ENCODE measurements at places on chromosomes 5 and 9.

DNA sequence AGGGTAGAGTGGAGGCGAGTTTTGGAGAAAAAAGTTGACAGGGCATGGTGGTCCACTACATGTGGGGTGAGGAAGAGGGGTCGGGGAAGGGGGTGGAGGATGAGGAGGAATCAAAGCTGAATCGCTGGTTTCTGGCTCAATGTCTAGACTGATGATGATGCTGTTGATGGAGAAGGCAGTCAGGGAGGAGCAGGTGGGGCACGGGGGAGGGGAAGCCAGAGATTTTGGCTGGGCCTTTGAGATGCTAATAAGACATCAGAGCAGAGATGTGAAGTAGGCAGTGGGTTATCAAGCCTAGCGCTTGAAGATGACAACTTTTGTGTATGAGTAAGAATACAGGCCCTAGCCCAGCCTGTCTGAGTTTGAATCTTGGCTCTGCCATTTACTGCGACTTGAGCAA is 32.4 kb upstream of the TTC23L start:
- DNase-seq: no peak

GRCh38 chr5:72470826-72471225 is 36.4 kb downstream of the ZNF366 start:
- peak; percentile 5 for DNase-seq

GRCh38 chr5:75435096-75435495 is 76.3 kb downstream of the CERT1 start:
- DNase-seq: no peak

DNA sequence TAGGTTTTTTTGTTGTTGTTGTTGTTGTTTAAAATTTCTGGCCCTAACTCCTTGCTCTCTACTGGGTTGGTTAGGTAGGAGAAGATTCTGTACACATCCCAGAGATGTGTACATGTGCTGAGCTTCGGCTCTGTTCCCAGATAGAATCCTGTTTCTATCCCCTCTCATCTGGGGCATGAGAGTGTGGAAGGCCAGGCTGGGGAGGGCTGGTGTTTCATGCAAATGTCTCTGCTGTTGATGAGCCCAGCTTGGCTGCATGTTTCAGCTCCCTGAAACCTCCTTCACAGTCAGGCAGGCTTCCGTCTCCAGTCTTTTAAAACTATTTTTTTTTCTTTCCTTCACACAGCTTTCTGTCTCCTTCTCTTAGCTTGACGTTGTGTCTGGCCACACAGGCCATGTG is 526.9 kb upstream of the KLF4 start:
- DNase-seq: no peak

DNA sequence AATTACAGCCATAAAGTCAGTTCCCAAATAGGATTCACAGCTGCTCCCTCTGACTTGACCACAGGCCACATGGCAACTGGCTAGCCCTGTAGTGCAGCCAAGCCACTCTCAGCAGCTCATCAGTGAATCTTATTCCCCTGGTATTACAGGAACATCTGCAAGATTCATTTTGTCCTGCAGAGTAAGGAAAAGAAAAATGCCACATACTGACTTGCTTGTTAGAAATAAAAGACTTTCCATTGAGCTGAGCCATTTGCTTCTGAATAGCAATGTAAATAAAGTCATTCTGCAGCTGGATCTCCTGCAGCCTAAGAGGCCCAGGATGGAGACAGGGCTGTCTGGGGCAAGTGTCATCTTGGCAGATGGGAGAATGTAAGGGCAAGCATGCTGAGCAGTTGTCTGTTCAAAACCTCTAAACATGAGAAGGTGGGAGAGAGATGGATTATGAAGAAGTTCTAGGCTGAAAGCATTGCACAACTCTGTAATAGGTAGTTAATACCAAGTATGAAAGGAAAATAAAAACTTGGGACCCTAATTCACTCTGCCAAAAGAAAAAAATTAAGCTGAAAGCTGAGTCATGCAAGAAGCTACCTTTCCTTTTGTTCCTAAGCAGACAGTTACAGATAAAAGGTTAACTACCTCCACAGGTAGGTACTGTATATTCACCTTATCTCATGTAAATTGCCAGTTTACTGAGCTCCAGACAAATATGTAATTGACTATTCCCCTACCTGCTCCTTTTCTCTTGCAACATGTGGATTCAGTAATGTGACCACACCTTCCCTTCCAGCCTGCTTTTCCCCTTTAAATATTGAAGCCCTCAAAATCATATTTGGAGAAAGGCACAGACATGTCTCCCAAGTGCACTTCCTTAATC is 244.4 kb upstream of the RAI14 start:
- DNase-seq: no peak

DNA sequence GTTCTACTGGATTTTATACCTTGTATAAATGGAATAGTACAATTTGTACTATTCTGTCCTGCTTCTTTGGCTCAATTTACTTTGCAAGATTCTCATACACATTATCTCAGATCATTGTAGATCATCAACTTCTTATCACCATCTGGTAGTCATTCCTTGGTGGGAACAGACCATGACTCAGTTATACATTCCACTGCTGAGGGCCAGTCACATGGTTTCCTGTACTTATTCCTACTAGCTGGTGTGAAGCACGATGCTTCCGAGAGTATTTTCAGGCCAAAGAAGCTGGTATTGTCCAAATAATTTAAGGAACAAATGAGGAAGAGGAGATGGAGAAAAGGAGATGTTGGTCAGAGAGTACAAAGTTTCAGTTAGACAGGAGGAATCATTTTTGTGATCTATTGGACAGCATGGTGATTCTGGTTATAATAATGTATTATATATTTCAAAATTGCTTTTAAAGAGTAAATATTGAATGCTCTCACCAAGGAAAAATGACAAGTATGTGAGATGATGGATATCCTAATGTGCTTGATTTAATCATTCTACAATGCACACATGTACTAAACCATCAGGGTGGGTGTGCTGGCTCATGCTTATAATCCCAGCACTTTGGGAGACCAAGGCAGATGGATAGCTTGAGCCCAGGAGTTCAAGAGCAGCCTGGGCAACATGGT is 124.1 kb downstream of the SYK start:
- DNase-seq: peak; percentile 55

Measured in AG09309 (cell line).